ENCODE measurements at places on chromosomes 12 and 14.

DNA sequence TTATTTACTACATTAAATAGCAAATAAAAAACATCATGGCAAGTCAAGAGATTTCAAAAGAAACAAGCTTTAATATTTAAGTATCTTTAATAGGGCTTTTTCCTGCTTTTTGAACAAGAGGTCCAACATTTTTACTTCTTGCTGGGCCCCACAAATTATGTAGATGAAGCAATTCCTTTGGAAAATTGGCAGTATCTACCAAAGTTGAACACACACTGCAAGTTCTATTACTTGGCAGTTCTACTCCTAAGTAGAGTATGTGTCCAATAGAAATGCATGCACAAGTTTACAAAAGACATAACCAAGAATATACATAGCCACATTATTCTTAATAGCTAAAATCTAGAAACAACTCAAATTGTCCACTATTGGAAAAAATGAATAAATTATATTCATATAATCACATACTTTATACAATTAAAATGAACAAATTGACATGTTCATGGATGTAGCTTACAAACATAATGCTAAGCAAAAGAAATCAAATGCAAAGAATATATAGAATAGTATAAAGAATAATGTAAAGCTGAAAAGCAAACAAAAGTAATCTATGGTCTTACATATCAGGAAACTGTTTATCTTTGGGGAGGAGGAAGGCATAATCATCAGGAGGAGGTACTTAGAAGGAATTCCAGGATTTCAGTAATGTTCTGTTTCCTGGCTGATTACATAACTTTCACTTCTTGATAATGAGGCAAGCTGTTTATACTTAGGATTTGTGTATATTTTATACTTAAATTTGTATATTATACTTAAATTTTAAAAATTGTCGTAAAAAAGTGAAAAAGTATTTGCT, 6.5 kb upstream of the TMBIM4 start:
- no peak for DNase-seq

- no peak for DNase-seq
Measured at GRCh38 chr12:50132505-50133135, 20.6 kb downstream of the COX14 start.

- DNase-seq = no peak
Measured at GRCh38 chr12:91588874-91589454, 406.3 kb upstream of the DCN start.

DNA sequence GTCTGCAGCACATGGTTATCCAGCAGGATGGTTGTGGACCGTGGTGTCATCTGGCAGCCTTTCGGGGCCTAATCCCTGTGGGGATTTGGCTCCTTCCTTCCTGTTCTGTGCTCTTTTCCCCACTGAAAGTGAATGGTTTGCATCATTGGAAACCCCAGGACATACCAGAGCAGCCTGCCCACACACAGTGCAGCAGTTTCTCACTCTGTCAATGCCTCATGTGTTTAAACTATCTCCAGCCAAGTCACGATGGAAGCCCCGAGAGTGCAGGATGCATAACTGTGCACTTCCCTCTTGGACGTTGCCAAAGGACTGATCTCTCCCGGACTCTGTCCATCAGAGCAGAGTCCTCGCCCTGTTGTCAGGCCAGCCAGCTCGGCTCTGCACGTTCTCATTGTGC, 29.0 kb upstream of the AMN start:
- DNase-seq = no peak

DNA sequence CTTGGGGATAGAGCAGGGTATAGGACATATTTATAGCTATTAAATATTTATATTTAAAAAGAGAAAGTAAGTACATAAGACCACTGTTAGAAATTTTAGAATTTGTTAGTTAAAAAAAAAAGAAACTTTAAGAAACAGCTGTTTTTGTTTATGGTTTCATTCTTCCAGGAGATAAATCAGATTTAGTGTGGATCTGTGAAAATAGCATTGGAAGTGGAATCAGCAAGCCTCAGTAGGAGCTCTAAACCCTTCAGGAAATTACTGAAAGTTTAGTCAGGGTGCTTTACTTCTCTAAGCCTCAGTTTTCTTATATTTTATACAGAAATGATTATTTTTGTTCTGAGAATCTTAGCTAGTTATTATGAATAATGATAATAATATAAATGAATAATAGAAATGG, 316.0 kb upstream of the NOVA1 start:
- no peak for DNase-seq

Data from activated CD4-positive, alpha-beta T cell treated with anti-CD3 and anti-CD28 coated beads, Interleukin-2, amount 50 U/mL, for 4 hours (primary cell).